Stimulated activated CD4-positive, alpha-beta T cell treated with anti-CD3 and anti-CD28 coated beads, Interleukin-2, amount 100 ng/mL, for 24 hours (primary cell): ENCODE measurements at places on chromosomes 1 and 21.

DNA sequence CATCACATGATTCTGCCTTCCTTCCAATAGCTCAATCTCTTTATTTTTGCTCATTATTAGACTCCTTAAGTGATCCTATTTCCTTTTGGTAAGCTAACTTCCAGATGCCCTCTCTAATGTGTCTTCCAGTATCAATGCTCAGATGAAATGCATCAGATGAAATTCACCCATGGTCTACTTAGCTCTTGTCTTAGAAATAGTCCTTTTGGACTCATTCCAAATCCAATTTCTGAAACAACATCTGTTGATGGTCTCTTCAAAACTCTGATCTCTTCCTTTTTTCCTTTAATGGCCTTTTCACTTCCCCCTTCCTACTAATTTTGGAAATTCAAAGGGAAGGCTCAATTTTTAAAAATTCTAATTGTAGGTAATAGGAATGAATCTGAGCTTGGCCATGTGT is 81.1 kb upstream of the GREM2 start:
- DNase-seq = no peak

- DNase-seq = no peak
Observed at GRCh38 chr1:80054129-80054528, 1047.6 kb upstream of the ADGRL4 start.

GRCh38 chr1:25110485-25110884 is 121.8 kb downstream of the SYF2 start:
- DNase-seq = no peak

DNA sequence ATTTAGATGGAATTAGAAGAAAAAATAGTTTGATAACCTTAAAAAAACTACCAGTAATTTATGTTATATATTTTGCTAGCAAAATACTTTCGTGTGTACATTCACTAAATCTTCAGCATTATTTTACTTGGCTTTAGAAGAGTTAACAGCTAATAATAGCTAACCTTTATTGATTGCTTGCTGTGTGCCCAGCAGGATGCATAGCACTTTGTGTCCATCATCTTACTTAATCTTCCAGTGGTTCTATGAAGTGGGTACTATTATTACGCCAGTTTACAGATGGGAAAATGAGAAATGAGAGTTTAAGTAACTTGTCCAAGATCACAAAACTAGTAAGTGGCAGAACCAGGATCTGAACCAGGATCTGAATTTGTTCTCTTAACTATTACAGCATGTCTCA is 41.7 kb upstream of the GPR25 start:
- DNase-seq = no peak

GRCh38 chr1:109802136-109802900 is 38.6 kb upstream of the EPS8L3 start:
- DNase-seq = peak; percentile 35

GRCh38 chr1:26862781-26863684 is at the start of gene SFN:
TSS of gene SFN (plus strand) at chr1:26863149. CDS start at chr1:26863213, 64 bp downstream.
- DNase-seq = peak; percentile 49

DNA sequence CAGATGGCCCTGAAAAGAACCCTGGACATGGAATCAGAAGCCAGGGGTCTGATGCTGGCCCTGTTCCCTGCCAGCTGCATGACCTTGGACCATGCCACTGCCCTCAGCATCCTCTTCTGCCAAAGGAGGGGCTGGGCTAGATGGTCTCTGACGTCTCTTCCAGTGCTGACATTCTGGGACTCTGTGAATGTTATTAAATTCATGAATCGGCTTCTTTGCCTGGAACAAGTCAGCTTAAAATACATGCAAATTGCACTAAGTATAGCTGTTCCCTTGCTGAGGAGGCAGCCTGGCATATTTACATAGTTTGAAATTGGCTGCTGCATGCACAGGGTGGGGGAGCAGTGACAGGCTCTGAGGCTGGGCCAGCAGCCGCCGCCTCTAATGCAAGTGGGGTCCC is 23.8 kb downstream of the KCNA2 start:
- no peak for DNase-seq

DNA sequence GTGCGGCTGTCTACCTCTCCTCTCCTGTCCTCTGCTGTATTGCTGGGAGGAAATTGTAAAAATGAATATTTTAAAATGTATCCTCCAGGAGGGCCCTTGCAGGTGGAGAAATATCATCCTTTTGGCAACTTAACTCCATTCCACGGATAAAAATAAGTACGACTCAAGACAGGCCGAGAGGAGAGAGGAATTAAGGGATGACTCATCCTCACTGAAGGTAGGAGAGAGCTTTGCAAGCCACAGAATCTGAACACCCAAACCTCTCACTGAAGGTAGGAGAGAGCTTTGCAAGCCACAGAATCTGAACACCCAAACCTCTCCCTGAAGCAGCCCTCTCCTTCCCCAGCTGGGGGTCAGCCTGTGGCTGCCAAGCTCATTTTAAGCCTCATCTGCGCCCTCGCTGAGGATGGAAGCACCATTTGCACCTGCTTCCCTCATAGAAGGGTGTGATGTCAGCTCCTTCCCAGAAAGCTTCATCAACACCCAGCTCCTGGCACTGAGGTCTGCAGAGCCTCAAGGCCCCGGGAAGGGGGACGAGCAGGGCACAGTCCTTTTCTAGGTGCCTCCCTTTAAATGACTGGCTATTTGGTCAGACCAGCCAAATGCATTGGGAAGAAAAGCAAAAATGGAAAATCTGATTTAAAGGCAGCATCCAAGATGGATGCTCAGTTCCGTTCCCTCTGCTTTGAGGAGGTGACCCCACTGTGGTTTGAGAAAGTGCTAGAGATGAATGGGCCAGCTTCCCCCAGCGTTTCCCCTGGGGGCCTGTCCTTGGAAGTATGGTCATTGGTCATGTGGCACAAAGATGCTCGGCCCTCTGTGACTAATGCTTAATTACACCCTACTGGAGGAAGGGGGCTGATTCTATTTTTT is 12.9 kb upstream of the SELENON start:
- no peak for DNase-seq

DNA sequence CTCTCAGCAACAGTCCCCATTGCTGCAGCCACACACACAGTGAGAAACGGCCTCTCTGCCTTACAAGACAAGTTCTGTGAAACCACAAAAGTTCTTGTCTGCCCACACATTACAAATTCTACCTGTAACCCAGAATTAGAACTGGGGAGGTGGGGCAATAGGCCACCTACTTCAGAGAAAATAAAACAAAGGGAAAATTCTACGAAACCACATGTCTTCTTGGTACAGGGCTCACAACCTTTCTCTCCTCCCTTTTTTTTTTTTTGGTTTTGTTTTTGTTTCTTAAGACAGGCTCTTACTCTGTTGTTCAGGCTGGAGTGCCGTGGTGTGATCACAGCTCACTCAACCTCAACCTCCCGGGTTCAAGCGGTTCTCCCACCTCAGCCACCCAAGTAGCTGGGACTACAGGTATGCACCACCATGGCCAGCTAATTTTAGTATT is 30.2 kb downstream of the LPAR3 start:
- DNase-seq = peak; percentile 51

- no peak for DNase-seq
Observed at GRCh38 chr21:40080385-40080784, 213.1 kb downstream of the PCP4 start.

- DNase-seq = no peak
Observed at GRCh38 chr1:172351346-172351745, 69.1 kb upstream of the C1orf105 start.

DNA sequence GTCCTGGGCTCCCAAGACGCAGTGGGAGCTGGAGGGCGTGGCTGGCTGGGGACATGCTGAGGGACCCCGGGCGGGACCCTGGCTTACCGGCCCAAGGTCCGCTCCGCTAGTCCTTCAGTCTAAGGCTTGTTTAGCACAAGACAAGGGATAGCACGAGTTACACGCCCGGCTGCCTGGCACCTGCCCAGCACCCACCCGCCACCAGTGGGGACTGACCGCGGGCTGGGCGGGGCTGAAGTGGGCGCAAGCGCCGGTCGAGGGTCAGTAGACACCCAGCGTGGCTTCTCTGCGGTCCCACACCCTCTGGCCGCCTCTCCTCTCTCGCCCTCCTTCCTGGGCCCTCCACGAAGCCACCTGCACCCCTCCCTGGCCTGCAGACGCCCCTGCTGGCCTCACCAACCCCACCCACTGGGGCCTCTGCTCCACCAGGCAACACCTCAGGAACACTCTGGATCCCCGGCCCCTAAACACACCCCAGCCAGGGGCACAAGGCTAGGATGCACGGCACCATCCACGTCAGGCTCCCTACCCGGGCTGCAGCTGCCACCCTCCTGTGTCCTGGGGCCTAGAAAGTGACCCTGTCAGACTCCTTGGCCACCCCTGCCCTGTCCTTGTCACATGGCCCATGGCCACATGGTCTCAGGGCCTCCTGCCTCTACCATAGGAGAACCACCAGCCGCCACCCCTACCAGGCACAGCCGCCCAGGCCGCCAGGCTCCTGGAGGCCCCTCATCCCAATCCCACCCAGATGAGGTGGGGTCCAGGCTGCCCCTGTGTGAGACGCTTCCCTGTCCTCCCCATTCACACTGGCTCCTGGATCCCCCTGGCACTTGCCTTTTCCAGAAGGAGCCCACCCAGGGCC is 6.1 kb downstream of the TAS1R3 start:
- DNase-seq = no peak

- no peak for DNase-seq
Observed at GRCh38 chr1:97904534-97904933, 16.3 kb downstream of the DPYD start.

DNA sequence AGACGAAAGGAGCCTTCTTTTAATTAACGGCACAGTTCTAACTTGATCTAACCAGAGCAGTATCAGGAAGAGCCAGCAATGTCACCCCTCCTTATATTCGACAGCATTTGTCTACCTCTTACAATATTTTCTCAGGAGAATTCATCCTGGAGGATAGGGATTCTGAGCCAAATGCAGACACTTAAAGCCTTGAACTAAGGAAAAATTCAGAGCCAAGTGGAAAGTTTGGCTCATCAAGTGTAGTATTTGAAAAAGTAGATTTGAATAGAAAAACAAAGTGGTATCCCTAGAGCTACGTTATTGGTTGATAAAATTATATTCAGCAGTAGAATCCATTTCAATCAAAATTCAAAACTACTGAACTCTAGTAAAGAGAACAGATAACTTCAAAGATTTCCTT is 732.0 kb upstream of the ADGRL2 start:
- DNase-seq = no peak

DNA sequence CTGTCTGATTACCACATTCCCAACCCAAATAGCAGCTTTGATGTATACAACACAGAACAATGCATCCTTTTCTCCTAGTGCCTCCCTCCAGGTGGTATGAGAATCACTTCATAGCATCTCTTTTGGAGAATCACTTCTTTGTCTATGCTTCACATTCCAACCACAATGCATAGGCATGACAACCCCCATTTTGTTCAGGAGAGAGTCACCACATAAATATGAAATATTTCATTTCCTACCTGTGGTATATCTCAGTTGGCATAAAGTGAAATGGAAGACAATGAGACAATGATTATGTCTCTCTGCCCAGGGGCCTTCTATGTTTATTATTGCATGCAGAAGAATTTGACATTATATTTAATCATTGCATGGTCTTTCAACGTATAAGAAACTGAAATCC is 112.2 kb downstream of the BRINP2 start:
- no peak for DNase-seq

DNA sequence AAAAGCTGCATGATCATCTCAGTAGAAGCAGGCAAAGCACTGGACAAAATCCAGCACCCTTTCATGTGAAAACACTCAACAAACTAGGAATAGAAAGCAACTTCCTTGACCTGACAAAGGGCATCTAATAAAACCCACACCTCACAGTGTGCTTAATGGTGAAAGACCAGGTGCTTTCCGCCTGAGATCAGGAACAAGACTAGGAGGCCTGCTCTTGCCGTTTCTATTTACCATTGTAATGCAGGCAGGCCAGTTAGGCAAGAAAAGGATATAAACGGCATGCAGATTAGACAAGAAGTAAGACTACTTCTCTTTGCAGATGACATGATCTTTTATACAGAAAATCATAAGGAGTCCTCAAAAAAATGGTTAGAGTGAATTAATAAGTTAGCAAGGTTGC is 37.2 kb downstream of the SLC37A1 start:
- DNase-seq = no peak

- DNase-seq = no peak
Observed at GRCh38 chr1:116743535-116743934, 10.7 kb upstream of the CD2 start.

- DNase-seq = no peak
Observed at GRCh38 chr1:170032531-170033280, 41.8 kb downstream of the KIFAP3 start.

DNA sequence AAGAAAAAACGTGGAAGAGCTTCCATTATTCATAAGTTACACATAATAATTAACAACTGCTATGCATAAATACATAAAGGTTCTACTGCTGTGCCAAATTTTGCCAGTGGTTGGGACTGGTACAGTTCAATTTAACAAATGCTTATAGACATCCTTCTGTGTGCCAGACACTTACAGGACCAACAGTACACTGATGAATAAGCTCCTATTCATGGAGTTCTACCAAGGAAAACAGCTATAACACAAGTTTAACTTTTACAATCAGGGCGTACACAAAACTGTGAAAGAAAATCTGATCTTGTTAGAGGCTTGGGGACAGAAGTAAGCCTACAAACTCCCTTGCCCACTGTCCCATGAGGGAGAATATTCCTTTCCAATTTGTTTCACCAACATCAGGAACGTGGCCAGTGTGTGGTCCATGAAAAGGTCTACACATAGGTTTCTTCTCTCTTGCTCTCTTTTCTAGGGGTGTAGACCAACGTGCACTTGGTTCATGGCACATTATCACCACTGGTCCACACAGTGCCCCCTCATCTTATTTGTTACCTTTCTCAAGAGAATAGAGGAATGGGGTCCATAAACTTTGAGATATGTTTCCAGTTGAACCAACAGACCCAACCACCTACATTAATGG is 10.1 kb downstream of the NRIP1 start:
- DNase-seq = no peak

- no peak for DNase-seq
Observed at GRCh38 chr21:44326716-44327602, 12.2 kb downstream of the CFAP410 start.

- DNase-seq = no peak
Observed at GRCh38 chr1:54487571-54488050, 60.4 kb upstream of the ACOT11 start.

DNA sequence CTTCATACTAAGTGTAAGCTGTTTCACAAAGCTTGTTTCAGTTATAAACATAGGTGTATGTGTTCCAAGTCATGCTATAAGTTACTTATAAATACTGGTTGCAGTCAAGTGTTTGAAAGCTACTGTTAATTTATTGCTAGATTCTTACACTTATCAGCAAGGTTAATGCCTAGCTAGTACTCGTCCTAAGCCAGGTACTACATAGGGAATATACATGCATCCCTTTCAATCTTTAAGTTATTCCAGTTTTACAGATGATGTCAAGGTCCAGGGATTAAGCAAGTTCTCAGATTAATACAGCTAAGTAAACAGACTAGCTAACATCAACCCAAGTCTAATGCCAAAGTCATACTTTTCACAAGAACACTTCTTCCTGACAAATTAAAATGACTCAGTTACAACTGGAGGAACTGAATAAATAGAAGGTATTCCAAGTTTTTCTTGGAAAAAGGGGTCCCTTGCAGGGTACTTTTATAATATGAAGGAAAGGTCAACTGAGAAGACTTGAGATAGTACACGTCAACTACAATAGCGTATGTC is 652.2 kb upstream of the USP24 start:
- no peak for DNase-seq
